ENCODE measurements at places on chromosomes 5 and 9.

GRCh38 chr9:82645600-82645999, 417.3 kb downstream of the RASEF start:
- DNase-seq = no peak

- no peak for DNase-seq
Measured at GRCh38 chr5:135308752-135309151, 90.3 kb downstream of the MACROH2A1 start.

- DNase-seq = no peak
Measured at GRCh38 chr5:87282269-87282668, 14.6 kb downstream of the RASA1 start.

GRCh38 chr9:116152941-116153764, 438 bp upstream of the PAPPA start:
- DNase-seq = no peak

DNA sequence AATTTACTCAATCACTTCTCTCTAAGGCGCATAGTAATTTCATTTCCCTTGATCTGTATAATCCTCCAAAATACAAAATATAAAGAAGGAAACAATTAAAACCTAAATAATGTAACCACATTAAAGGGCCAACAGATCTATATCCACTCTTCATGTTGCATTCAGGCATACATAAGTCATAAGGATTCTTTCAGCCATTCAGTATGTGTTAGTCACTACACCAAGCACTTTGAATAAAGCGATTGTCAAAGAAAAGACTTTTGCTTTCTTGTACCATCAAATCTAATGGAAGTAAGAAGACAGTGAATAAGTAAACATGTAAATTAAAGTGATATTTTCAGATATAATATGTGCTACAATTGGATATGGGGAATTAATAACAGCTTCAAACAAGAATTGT, 569.2 kb upstream of the PTPRD start:
- DNase-seq = no peak

DNA sequence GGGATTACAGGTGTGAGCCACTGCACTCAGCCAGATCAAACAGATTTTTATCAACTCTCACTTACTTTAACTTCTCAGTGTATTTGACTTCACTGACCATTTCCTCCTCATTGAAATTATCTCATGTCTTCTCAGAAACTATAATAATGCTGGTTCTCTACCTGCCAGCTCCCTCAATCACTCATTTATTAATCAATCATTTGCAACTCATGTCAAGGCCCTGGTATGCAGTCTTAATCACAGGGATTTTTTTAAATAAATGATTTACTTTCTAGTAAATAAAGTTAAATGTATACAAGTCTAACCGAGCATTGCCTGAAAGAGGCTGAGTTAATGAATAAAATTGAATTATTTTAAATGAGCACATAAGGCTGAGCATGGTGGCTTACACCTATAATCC, 63.3 kb downstream of the PLPP1 start:
- DNase-seq = no peak

GRCh38 chr5:132005591-132005990, 5.9 kb downstream of the ACSL6 start:
- no peak for DNase-seq

GRCh38 chr5:4206127-4206526, 610.5 kb downstream of the IRX1 start:
- DNase-seq = no peak

GRCh38 chr9:24765025-24765756, 219.5 kb upstream of the IZUMO3 start:
- DNase-seq = no peak

- DNase-seq = no peak
Measured at GRCh38 chr9:105319202-105319813, 74.9 kb downstream of the SLC44A1 start.

DNA sequence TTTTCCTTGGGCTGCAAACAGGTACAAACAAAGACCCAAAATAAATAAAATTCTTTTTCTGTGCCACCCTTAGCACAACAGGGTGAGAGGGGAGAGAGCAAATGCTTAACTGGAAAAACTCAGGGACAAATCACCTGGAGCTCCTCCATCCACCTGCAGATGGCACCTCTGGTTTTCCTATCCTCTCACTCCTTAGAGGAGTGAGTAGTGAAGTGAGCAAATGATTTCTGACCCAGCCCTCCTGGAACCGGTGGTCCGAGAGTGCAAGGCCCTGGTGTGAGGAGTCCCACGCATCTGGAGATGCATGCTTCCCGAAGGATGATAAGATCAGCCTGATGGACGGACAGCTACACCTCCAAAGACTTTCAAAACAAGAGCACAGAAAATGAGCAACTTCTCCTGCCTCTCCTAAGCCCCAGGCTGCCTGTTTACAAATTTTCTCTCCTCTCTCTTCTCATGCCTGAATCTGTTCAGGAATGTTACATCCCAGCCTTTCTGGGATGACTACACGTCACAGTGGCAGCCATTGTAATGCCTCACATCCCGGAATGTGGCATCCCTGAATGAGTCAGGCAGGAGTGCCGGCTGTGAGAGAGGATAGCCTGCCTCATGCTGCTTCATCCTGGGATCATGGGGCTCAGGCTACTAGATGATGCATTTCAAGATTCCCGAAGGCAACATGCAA, 86.4 kb downstream of the ADRB2 start:
- no peak for DNase-seq

DNA sequence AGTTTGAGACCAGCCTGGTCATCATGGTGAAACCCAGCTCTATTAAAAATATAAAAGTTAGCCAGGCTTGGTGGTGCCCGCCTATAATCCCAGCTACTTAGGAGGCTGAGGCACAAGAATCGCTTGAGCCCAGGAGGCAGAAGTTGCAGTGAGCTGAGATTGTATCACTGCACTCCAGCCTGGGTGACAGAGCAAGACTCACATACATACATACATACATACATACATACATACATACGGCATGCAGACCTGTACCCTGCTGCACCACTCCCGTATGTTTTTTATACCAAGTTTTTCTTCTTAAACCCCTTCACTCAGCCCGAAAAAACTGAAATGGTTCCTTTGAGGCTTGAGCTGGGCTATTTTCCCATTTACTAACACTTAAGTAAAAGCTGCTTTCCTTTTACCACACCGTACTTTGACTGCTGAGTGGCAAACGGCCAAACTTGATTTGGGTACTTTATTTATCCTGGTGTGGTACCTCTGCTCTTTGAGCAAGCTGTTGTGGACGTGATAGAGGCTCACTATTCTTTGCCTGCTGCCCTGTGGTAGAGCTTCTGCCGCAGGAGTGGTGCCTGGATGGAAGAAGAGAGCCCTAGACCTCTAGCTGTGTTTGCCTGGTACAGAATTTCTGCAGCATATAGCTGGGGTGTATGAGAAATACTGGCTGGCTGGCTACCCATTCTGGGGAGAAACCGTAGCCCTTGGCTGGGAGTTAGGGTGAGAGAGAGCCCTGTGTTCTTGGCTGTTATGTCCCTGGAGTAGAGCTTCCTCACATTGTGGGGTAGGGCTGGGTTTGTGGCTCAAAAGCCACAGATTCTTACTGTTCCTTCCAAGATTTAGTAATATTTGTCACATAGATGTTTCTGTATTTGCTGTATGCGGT, 19.4 kb downstream of the IPO11 start:
- no peak for DNase-seq

DNA sequence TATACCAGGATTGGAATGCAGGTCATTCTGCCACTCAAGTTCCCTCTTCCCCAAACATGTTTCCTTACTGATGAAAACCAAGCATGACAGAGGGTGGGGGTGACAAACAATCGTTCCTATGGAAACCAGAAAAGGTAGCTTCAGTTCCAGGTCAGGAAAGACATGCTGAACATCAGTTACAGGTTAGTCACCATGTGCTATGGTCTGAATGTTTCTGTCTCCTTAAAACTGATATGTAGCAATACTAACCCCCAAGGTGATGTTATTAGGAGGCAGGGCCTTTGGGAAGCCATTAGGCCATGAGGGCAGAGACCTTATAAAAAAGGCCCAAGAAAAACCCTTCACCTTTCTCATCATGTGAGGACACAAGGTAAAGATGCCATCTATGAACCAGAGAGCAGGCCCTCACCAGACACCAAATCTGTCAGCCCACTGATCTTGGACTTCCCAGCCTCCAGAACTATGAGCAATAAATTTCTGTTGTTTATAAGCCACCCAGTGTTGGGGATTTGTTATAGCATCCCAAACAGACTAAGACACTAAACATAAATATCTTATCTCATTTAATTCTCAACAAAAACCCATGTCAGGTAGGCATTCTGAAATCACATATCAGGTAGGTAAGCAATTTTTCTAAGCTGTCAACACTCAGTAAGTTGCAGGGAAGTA, 15.7 kb upstream of the SH3RF2 start:
- no peak for DNase-seq

DNA sequence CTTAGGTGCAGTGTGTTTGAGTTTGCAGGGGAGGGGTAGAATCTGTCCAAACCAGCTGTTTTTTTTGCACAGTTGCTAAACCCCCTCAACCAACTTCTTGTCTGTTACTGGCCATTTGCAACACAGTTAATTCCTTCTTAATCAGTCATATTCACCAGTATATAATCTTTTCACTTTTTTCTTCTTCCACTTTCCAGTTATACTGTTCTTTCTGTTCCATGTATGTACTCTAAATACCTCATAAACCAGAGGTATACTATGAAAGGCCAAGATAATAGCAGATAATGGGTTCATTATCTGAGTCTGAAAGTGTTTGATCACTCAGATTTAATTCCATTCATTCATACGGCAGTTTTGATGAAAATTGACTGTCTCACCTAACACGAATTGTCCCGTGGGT, 11.1 kb downstream of the SMAD5 start:
- no peak for DNase-seq

DNA sequence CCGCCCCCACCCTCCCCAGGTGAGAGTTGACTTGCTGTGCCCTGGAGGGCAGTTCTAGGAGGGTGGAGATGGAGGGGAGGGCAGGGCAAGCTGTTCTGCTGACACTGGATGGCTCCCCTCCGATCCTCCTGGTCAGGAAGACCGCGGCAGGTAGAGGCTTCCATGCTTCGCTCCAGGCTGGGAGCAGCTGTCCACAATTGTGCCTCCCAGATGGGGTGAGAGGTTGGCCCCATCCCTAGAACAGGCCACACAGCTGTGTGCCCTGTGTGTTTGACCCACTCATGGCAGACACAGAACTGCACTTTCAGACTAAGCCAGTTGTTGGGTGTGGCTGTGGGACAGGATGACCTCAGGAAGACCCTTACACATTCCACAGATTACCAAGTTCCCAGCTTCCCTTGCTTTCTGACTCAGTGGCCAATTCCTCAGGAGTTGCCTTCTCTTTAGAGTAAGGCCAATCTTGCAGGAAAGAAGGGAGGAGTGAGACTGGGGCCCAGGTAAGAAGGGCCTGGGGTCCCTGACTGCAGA, 72.1 kb upstream of the HSPA9 start:
- DNase-seq = no peak

DNA sequence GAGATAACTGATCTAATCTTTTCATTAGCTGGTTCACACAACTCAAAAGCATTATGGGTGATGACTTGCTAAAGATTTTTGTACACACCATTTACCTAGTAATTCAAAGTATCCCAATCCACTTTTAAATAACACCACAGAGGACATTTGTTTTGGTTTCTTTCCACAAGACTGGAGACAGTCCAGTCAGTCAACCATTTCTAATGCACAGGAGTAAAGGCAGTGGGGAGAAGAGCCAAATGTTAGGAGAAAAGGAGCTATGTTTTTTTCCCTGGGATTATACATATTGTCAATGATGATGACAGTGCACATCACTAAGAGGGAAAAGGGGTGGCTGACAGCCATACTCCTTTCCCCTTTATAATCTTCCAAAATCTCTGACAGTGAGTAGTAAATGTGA, 240.9 kb downstream of the GABRB2 start:
- no peak for DNase-seq

DNA sequence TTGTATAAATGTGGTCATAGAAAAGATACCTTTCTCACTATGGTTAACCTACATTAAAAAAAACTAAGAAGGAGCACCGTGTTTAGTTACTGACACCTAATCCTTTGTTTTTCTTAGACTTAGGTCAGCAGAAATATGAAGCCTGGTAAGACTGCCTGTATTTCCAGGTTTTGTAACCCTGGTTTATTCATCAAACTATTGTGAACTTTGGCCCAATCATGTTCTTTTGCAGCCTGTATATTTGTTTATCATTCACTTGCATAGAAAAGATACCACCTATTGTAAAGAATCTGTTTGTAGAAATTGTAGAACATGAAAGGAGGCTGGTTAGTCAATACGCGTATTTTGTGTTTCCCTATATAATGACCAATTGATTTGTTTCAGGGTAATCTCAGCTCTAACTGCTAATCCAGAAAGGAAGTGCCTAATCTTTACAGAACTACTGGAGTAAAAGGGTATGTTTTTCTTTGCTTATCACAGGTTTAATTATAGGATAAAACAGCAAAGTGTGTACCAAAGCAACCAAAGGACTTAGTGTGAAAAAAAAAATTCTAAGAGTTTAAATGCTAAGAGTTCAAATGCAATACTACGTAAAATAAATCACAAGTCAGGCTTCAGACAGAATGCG, 103.6 kb downstream of the LURAP1L start:
- DNase-seq = no peak

GRCh38 chr5:158643840-158644239, 455.9 kb downstream of the EBF1 start:
- DNase-seq = no peak

DNA sequence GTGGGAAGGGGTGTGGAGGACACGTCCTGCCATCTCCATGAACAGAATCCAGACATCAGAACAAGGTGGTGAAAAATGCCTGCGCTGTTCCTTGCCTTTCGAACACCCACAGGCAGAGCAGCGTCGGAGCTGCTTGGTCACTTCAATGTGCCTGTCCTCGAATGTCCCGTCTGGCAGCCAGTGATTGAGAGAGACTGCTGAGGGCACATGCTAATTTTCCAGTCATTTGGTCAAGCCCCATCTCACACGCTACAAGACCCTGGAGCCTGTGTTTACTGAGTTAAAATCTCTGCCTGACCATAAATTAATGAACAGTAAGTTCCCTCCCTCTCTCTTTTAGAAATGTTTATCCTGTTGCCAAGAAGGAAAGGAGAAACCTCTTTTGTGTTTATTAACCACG, 149.3 kb downstream of the NTRK2 start:
- DNase-seq = no peak

- no peak for DNase-seq
Measured at GRCh38 chr5:74161170-74161569, 479.4 kb downstream of the ENC1 start.

- DNase-seq = peak; percentile 83
Measured at GRCh38 chr9:130707225-130707976, 13.8 kb downstream of the EXOSC2 start.

GRCh38 chr9:120708526-120709224, 5.6 kb downstream of the MEGF9 start:
- no peak for DNase-seq

GRCh38 chr9:3868012-3868411, 342.2 kb upstream of the RFX3 start:
- no peak for DNase-seq
